ENCODE measurements at places on chromosomes 12 and 14.

DNA sequence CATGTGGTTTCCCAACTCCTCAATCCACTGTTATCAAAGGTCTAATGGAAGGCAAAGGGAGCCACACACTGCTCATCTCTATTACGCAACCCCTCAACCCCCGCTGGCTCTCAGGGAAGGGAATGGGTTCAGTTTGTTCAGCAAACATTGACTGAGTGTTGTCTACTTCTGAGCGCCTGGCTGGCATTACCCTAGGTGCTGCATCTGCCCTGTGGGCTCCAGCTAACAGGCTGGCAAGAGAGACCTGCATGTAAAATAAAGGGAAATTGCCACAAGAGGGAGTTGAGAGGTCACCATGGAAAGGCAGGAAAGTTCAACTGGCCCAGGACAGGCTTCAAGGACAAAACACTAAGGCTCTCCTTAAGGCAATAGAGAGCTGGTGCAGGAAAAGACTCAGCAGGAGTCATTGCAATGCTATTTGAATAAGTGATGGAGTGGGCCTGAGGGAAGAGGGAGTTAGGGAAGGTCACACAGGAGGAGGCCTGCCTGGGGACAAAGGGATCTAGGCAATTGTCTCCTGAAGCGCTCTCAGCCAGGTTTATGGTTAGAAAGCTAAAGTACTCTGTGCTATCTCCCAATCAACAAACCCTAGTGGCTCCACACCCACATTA lies 5.5 kb upstream of the ZNF740 start:
- no peak for DNase-seq

DNA sequence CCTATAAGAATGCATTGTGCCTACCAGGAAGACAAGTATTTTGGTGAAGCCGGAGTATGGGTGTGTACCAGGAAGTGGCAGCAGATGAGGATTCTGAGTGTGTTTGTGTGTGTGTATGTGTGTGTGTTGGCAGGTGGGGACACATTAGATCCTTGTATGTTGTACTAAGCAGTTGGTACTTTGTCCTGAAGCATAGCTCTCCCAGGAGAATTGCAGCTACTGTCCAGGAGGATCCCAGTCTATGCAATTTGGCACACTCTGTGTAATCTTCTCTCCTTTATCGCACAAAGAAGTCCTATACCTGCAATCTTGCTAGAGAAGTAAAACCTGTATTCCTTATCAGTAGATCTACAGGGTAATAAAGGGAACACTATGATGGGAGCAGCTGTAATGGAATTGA lies 276.5 kb downstream of the PAWR start:
- no peak for DNase-seq

GRCh38 chr14:45867046-45867894 lies 614.3 kb upstream of the MIS18BP1 start:
- DNase-seq, result no peak

DNA sequence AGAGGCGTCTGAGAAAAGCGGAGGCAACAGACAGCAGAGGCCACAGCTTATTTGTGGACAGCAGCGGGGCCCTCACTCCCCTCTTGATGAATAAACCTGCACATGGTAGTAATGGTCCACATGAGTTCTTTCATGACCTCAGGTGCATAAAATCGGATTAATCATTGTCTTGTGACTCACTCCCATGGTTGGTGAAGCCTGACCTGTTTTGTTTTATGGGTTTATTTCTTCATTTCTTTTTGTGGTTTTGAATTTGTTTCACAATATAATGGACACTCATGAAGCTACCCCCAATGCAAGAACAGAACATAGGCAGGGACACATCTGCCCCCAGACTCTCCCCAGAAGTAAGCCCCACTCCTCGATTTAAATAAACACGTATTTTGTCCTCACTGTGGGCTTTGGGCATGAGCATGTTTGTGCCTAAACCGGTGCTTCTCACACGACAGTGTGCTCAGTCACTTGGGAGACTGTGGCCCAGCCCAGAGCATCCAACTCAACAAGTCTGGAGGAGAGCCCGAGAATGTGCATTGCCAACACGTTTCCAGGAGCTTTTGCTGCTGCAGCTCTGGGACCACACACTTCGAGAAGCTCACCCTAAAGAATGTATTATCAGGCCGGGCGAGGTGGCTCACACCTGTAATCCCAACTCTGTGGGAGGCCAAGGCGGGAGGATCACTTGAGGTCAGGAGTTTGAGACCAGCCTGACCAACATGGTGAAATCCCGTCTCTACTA lies 116.1 kb downstream of the SCARB1 start:
- DNase-seq, result no peak

- no peak for DNase-seq
Measured at GRCh38 chr12:4121506-4122020, 152.0 kb upstream of the CCND2 start.

GRCh38 chr12:102781117-102781516 lies 135.9 kb downstream of the PAH start:
- DNase-seq, result no peak

DNA sequence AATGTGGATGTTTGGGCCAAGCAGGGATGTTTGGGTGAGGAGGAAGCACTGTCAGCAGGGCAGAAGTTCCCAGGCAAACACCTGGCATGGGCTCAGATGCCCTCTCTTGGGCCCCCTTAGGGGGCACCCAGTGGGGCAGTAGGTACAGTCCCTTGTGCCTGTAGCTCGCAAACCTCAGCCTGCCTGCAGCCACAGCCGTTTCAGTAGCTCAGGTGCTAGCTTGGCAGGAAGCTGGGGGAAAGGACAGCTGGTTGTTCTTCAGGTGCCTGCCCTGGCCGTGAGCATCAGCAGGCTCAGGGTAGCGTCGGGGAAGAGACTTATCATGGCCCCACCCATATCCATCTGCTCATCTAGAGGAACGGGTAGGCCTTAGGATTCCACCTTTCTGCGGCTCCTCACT lies 67.5 kb downstream of the B4GALNT3 start:
- DNase-seq, result no peak

GRCh38 chr12:25764892-25765291 lies 193.6 kb upstream of the RASSF8 start:
- no peak for DNase-seq

- no peak for DNase-seq
Measured at GRCh38 chr12:89235189-89235993, 116.9 kb downstream of the DUSP6 start.

GRCh38 chr14:101188571-101188915 lies 285.0 kb upstream of the RTL1 start:
- no peak for DNase-seq

DNA sequence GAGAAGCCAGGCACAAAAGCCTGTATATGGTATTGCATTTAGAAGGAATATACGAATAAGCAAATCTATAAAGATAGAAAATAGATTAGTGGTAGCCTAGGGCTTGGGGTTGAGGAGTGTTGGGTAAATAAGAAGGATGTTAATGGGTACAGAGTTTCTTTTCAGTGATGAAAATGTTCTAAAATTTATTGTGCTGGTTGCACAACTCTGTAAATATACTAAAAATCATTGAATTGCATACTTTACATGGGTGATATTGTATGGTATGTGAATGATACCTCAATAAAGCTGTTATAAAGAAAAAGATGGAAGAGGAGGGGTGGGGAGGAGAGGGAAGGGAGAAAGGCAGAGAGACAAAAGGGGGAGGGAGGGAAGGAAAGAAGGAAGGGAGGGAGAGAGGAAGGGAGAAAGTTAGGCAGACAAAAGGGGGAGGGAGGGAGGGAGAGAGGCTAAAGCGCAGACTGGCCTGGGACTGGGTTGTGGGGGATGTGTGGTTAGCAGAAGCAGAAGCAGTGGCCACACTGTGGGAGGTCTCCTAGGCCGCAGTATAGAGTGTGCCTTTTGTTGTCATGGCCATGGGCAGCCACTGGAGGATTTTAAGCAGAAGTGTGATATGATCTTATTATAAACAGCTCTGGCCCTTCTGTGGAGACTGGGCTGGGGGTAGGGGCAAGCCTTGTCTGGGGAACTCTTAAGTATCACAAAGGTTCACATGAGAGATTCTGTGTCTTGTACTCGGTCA lies 73.6 kb upstream of the ELK3 start:
- no peak for DNase-seq

GRCh38 chr12:131074221-131075083 lies 120.7 kb downstream of the ADGRD1 start:
- DNase-seq, result no peak

DNA sequence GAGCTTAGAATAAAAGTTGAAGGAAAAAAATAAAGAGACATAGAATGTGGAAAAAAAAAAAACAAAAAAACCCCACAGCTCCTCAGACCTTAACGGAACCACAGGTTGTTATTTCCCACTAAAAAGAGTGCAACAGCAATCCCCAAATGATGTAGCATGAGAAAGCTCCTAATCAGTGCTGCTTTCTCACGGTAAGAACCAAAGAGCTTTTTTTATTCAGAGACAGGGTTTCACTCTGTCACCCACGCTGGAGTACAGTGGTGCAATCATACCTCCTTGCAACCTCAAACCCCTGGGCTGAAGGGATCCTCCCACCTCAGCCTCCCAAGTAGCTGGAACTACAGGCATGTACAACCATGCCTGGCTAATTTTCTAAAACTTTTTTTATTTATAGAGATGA lies 13.3 kb downstream of the NDUFA12 start:
- no peak for DNase-seq

DNA sequence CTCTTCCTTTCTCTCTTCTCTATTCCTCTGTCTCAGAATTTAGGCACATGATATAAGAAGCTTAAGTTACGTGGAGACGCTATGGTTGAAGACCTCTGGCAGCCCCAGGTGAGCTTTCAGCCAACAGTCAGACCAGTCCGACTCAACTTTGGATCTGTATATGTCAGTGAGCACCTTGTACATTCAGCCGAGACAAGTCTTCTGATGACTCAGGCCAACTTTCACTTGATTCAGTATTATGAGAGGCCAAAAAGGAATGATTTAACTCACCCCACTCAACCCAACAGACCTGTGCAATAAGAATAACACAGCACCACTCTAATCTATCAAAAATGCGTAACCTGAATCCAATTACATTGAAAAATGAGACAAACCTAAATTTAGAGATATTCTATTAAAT lies 47.5 kb upstream of the FOXG1 start:
- DNase-seq, result no peak

- DNase-seq, result no peak
Measured at GRCh38 chr12:29116414-29116813, 32.7 kb upstream of the FAR2 start.
